ENCODE measurements at places on chromosomes 2 and 18.

DNA sequence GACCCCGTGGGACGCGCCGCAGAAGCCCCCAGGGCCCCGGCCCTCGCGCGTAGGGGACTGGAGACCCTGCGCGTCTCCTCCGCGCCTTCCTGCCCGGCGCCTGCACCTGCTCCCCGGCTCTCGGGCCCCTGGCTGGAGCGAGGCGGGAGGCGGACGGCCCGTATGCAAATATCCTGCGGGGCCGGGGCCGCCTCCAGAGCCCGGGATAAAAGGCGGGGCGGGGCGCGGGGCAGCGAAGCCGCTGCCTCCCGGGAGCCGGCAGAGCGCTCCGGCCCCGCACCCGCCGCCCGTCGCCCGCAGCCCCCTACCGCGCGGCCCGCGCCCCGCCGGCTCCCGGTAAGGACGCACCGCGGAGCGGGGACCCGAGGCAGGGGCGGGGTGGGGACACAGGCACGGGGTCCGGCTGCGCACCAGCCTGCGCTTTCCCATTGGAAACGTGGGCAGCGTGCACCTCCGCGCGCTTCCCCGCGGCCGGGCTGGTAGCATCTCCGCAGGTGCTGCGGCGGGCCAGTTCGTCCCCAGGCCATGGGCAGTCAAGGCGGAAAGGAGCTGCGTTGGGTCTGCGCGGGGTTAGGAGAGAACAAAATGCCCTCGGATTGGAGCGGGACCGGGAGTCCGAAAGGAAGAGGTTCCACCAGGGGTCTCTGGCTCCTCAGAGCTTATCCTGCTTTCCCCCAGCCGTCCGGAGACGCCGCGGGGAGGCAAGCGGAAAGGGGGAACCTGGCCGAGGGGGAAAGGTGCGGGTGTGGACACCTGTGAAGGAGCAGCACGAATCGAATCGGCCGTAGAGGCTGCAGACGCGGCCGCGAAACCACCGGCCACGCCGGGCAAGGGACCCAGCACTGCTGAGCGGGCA lies at the start of gene ATP6V1C2:
ATP6V1C2 (plus strand) TSS at position 235 of the 856 bp plus-strand sequence. CDS start 1,220 bp downstream, outside the sequence.
- no peak for DNase-seq

- DNase-seq: no peak
Measured at GRCh38 chr18:65994302-65994701, 243.5 kb downstream of the CDH7 start.

DNA sequence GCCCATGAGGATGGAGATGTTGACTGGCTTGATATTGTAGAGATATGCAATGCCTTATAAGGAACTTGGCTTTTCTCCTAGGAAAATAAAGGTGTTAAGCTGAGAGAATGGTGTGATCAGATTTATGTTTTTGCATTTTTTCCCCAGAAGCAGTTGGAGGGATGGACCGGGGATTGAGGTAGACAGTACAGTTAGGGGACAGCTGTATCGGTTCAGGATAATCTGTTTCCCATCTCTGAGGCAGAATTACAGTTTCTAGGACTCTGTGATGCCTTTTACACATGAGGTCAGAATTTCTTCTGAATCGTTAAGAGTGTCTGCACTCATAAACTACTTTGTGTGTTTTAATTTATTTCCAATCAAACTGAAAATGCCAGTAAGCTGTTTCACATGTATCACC lies 261.5 kb downstream of the CYRIA start:
- DNase-seq: no peak

DNA sequence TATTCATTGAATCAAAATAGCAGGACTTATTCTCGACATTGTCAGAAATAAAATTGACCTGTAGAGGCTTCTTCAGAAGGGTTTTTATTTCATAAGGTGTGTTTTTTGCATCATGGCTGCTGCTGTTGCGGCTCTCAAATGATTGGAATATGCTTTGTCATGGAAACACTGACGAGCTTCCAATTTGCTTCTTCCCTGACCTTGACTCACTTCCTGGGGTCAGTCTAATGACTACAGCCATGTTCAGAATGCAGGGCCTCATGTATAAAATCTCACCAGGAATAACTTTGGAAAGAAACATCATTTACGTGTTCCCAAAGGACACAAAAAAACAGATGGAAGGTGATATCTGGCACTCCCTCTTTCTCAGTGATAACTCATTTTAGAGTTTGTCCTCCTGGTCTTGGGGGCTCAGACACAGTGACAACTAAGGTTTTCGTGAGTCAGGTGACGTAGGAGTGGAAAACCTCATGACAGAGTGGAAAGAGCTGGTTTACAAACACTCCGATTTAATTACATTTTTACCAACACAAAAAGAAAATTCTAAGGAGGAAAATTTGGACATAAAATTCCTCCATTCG lies 467.0 kb upstream of the RAB12 start:
- no peak for DNase-seq

GRCh38 chr2:208153156-208153555 lies 7.2 kb upstream of the CRYGB start:
- DNase-seq: no peak

DNA sequence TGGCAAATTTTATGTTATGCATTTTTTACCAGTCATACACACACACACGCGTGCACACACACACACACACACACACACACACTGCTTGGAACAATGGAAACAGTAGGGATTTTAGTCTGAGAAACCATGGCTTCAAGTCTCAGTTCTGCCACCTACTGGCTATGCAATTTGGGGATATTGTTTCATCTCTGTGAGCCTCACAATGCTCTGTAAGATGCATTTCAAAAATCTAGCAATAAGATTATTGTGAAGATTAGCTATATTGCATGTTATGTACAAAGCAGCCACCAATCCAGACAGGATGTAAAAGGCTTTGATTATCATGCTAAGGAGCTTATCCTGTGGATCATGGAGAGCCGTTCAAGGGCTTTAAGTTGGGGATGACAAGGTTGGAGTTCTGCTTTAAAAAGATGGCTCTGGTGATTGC lies 401.4 kb downstream of the NBAS start:
- DNase-seq: no peak

GRCh38 chr18:427005-427404 lies 73.5 kb downstream of the COLEC12 start:
- DNase-seq: no peak

DNA sequence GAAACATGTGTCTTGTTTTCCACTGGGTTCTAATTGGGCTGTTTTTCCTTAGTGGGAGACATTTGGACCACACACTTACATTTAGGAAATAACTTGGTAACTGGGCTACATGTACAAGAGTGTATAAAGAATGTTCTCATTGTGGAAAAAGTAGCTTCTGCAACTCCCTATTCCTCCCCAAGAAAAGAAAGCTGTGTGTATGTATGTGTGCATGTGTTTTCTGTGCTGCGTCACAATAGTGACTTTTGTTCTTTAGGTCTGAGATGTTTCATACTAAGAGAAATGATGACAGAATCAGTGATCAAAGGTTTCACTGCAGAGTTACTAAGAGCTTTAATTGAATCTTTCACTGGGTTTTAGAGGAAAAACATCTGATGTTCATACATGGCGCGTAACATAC lies 82.7 kb downstream of the TANC1 start:
- DNase-seq: no peak

DNA sequence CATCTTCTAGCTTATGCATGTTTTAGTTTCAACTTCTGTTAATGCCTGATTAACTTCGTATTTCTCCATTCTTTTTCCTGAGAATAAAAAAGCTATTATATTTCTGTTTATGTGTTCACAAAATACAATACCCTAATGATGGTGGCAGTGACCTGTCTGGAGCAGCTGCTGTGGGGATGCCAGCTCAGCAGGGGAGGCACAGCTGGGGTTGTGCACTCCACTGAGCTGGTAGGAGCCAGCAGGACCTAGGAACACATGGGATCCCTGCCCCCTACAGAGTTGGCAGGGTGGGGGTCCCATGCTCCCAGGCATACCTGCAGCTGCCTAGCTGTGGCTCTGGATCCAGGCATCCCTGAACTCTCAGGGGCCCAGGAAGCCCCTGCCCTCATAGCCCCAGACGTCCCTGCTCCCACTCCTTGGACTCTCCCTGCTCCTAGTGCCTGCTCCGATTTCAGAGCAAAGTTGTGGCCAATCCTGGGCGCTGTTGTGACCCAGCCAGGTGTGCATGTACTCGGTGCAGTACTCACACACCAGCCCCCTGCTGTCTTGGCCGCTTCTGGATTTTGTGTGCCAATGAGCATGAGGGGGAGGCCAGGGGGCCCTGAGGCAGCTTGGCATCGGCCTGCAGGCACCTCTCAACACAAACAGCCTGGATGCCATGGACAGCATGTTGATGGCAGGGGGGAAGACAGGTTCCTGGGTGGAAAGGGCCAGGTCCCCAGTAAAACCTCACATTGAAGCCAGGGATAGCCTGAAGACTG lies 546.0 kb downstream of the ZNF804A start:
- DNase-seq: no peak

GRCh38 chr2:28101892-28102291 lies 211.4 kb downstream of the BABAM2 start:
- no peak for DNase-seq

DNA sequence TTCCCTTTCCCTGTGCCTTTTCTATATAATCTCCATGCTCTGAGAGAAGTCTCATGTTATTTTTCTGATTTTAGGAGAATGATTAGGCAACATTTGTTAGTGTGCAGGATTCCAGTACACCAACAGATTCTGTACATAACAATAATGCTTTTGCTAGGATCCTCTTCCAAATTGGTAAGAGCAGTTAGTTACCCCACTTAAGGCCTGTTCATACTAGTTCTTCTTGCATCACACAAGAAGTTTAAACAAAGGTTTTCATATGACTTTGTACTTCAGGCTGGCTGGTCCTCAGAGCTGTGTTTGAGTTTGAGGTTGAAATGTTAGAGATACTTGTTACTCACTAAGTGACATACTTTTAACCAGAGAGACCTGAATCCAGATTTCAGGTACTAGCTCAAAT lies 686.9 kb upstream of the NRXN1 start:
- no peak for DNase-seq

DNA sequence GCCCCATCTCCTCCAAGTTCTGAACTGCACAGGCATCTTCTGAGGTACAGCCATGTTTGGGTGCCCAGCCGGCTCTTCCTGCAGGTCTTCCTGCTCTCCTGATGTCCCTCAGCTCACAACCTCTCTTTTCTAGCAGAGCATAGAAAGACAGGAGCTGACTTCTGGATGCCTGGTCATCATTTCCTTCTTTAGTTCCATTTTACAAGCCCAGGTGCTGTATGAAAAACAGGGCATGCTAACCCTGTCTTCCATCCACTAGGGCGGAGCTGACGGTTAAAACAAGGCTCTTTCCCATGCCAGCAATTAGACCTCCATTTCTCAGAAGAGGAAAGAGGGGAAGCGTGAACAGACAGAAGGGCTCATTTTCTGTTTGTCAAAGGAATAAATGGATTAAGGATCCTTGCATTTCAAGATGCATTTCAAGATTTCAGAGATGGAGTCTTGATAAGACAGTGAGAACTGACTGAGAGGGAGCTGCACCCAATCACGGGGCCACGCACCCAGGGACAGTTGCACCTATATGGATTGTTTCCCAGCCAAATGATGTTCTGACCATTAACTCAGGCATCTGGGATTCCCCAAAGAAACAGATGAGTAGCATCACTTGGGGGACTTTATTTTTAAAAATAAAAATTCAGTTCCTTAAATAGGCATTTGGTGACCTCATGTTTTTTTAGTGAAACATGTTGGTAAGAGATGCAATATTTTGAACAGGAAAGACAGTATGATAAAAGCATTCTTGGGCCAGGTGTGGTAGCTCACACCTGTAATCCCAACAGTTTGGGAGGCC lies 45.8 kb upstream of the EML6 start:
- no peak for DNase-seq

- DNase-seq: no peak
Measured at GRCh38 chr2:190235101-190235500, 84.5 kb downstream of the HIBCH start.

GRCh38 chr2:161159456-161160225 lies 587 bp upstream of the TANK start:
- no peak for DNase-seq

GRCh38 chr2:95525294-95526035 lies 40.9 kb upstream of the TRIM43B start:
- DNase-seq: no peak

- no peak for DNase-seq
Measured at GRCh38 chr2:187009483-187010239, 160.7 kb upstream of the ZSWIM2 start.

GRCh38 chr2:224910574-224910925 lies 131.7 kb downstream of the DOCK10 start:
- DNase-seq: no peak

All from CD4-positive, alpha-beta memory T cell (primary cell).